ENCODE measurements at places on chromosomes 2 and 18.

- DNase-seq: no peak
These were observed 684.6 kb upstream of the FANCL start for GRCh38 chr2:58925676-58926081.

DNA sequence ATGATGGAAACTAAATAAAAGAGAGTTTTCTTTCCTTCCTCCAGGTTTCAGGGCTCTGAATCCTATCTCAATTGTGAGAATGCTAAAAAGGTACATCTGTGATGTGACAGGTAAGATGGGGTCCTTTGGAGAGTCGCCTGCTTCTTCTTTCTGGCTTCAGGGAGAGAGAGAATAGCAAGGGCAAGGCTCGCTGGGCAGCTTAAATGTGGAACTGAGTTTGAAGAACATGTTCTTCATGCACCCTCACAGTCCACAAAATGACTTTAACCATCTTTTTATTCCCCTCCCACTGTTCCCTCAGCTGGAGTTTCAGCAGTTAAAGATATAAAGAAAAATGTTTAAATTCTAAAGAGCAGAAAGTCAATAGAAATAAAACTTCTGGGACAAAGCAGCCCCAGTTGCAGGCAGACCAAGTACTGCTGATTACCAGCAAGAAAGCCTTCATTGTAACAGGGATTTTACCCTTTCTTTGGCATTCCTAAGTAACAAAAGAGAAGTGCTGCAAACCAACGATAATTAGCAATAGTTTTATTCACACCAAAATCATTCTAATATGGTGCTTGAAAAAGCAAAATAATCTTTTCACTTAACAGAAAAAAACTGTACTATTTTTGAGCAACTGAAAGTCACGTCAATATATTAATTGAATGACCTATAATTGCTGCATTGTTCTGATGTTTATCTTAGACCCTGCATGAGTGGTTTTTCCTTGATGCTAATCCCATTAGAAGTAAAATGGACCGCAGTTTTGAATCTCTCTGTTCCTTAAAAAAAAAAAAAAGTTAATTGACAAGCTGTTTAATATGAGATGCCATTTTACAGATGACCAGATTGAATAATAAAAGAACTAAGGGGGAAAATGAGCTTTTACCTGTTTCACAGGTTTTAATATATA, 61.5 kb downstream of the LRP2 start:
- no peak for DNase-seq

DNA sequence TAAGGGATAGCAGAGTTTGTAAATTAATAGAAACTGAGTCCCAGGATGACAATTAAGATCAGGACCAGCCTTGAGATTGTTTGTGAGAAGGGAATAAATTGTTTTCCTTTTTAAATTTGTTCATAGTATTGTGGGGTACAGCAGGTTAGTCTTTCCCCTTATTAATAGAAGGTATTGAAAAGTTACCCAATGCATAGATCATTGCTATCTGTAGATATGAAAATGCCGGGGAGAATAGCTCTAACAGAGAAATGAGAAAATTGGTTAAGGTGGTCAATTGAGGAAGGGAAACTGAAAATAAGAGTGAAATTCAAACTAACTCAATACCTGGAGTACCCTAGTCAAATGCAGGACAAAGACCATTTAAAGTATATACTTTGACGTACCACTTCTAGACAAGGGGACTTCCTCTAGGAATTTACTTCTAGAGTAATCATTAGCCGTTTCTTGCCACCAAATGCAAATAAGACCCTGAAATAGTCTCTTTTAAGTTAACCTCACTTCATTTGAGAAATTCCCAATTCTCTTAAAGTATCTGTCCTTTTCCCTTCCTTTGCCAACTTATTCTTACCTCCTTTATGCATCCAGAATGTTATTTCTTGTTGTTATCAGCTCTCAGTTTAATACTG, 1224.4 kb upstream of the LRRTM1 start:
- DNase-seq: no peak

DNA sequence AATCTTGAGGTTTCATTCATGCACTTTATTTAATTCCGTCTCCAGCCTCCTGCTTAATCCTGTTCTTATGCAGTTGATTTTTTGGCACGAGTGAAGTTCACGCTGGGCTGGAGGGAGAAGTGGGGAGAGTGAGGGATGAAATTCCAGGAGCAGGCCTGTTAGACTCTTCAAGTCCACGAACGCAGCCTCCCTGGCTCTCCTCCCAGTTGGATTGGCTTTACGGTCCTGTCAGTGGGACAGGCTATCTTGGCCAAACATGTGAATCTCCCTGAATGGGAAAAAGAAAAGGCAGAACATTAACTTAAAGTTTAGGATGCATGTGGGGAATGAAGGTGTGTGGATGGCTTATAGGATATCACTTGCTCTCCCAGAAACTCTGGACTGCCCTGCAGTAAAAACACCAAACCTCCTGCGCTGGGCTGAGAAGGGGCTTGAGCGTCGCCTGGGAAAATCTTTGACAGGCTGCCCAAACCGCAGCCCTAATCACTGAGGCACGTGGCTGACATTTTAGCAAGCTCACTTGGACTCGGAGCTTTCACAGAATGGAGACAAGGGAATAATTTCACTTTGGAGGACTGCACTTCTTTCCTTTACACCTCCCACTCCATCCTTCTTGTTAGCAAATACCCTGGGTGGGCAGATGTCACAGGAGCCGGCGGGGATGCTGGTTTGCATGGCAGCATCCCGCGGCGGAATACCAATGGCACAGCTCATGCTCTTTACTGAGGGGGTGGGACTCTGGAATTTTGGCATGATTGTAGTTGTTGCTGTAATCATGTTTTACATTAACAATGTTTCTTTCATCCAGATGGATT, 93.9 kb downstream of the ACKR3 start:
- no peak for DNase-seq

DNA sequence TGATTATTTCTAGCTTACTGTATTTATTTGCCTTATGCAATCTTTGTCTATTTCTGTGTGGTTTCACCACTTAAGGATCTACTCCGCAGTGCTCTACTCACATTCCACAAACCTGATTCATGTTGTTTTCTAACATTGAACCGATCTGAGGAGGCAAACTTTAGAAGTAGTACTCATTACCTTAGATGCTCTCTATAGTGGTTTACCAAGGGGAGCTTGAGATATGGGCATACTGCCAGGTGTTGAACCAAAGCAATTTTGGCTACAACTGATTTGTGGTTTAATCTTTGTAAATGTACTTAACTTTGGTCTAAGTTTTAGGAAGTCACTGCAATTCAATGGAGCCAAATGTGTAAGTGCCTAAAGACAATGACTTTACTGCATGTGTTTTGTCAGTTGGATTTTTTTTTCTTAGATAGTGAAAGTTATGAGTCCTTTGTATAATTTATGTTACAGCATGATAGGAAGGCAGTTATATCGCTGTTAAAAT, 50.1 kb downstream of the MAP2 start:
- DNase-seq: no peak

- DNase-seq: no peak
These were observed 336.6 kb upstream of the MYT1L start for GRCh38 chr2:2667690-2668089.

- DNase-seq: peak; percentile 45
These were observed 16.6 kb downstream of the NIF3L1 start for GRCh38 chr2:200905618-200906296.

GRCh38 chr18:4817665-4818064, 362.6 kb upstream of the DLGAP1 start:
- no peak for DNase-seq

- DNase-seq: no peak
These were observed 71.5 kb downstream of the GREB1L start for GRCh38 chr18:21313576-21313975.

DNA sequence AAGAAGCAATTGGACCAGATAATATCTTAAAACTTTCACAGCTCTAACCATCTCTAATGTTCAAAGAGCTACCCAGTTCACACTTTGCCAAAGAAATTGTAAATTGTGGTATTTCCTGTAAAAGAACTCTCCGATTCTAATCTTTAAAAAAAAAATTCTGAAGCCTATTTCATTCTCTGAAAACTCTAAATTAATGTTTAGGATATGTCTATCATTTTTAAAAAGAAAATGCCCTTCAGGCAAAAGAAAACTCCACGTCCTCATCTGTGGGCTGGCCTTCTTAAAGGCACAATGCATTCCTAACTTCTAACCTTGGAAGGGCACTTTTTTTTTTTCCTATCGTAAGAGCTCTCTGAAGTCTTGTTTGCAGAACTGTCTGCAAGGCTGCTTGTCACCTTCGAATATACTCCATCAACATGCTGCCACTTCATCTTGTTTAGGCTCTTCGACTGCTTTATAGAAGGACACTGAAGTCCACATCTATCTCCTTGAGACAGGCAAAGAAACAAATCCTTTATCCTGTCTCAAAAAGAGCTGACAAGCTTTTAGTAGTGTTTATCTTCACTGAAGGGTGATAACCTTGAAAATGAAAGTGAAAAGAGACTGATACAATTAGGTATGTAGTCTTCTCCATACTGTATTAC, 124.3 kb upstream of the SLC39A10 start:
- DNase-seq: no peak

DNA sequence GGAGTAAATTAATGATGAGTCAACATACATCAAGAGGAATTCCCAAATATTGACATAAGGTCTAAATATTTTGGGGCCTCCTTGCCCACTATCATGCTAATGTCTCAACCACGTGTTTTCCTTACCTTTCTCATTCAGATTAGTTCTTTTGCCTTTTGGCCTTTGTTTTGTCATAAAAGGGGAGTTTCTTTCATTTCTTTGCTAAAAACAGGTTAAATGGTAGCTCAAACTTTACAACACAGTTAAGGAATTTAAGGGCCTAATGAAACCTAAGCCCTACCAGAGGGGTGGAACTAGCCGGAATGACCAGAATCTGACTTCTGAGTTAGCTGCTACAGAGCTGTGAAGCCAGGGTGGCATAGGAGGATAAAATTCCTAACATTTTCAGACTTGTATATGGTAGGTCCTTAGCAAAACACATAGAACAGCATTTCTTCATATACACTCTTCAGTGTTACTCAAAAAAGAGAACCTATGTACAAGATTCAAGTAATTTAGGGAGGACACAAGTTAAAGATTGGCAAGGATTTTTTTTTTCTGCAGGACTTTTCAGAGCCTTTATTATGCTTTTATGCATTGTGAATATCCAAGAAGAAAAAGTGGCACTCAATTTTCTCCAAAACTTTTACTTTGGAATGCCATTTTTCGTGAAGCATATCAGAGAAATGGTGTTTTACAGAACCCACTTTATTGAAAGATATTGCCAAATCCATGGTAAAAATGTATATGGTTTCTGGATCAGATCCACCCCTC, 633.1 kb downstream of the ARHGAP15 start:
- DNase-seq: no peak

- no peak for DNase-seq
These were observed 1.9 kb downstream of the TANC1 start for GRCh38 chr2:158970241-158970751.

- no peak for DNase-seq
These were observed 40.1 kb upstream of the TMEM177 start for GRCh38 chr2:119638685-119639554.

GRCh38 chr2:194182888-194183287, 1474.1 kb upstream of the SLC39A10 start:
- no peak for DNase-seq

Data from activated T-cell treated with anti-CD3 and anti-CD28 coated beads for 48 hours (primary cell).